ENCODE measurements at places on chromosomes 2 and 18.

GRCh38 chr2:119760237-119760955, 674 bp downstream of the PTPN4 start:
- DNase-seq: no peak

- DNase-seq: no peak
Measured at GRCh38 chr2:31214444-31214915, 2.8 kb downstream of the CAPN14 start.

DNA sequence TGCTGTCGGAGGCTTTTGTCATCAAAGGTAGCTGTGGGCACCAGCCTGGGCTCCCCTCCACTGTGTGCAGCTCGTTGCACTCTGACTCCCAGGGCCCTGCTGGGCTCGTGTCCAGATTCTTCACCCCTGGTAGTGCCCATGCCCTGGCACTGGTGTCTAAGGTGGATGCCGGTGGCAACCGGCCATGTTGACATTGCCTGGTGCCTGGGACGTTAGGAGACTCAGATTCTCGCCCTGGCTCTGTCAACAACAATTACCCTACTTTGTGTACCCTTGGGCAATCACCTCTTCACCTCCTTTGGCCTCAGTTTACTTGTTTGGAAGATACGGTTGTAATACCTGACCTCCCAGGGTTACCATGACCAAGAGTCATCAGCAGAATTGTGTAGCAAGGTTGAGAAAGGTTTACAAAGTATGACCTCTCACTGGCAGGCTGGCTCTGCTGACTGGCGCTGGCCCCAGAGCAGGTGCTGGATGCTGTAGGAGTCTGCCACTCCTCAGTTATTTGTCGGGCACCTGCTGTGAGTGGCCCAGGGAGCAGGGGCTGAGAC, 41.5 kb upstream of the MCFD2 start:
- no peak for DNase-seq

DNA sequence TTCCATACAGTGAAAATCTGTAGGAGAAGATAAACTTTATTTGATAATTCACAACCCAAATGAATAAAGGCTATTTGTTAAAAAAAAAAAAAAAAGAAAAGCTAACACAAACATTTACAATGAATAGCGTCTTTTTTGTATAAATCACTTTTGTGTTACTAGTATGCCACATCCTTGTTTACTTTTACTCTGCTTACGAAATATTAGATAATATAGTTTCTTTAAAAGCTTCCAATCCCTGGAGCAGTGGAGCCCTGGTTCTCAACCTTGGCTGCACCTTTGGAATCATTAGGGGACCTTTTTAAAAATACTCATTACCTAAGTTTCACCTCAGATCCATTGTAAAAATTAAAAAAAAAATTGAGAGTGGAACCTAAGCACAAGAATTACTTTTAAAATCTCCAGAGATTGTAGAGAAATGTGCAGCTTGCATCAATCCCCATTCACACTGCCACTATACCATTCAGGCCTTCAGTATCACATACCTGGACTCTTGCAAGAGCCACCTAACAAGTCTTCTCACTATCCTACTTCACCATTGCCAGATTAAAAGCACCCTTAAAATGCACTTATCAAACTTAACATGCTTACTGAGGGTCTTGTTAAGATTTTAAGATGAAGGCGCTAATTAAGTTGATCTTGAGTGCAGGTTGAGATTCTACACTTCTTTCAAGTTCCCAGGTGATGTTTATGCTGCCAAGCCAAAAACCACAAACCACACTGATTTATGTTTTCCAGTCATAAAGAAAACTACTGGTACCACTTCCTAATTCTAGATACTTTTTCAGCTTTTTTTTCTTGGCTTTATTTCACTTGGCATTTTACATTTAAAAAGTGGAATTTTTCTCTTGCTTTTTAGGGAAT, 59.7 kb upstream of the ZC3H15 start:
- DNase-seq: no peak

GRCh38 chr2:227891673-227892072, 20.2 kb downstream of the DAW1 start:
- no peak for DNase-seq

DNA sequence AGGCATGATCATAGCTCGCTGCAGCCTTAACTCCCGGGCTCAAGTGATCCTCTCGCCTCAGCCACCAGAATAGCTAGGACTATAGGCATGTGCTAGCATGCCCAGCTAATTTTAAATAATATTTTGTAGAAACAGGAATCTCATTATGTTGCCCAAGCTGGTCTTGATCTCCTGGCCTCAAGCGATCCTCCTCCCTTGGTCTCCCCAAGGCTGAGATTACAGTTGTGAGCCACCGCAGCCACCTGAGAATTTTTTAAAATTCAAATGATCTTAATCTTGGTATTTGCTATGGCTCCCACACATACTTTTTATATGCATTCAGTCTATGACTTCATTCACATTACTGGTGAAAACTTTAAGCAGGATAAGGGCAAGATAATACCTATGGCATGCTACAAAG, 13.1 kb downstream of the KRCC1 start:
- no peak for DNase-seq

GRCh38 chr2:62894966-62895631, 155.5 kb upstream of the OTX1 start:
- no peak for DNase-seq

GRCh38 chr2:168314236-168314635, 66.8 kb upstream of the STK39 start:
- no peak for DNase-seq

GRCh38 chr2:69734035-69734611, 7.8 kb upstream of the ANXA4 start:
- no peak for DNase-seq

GRCh38 chr2:222445227-222445626, 20.9 kb downstream of the SGPP2 start:
- DNase-seq: no peak

DNA sequence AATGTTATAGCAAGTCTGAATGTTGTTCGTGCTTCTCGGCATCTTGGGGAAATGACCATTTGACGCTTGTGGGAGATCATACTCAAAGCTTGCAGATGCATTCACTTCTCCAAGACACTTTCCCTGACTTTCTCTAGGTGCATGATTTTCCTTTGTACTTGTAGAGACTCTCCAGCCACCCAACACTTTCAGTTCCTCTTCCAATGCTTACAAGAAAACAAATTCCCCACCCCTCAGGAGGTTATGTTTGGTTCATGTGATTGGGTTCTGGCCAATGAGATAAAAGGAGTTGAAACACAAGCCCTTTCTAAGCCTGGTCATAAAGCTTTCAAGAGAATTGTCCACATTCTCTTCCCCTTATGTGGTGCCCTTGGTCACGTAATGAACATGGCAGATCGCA, 156.3 kb downstream of the EPHA4 start:
- DNase-seq: no peak

GRCh38 chr2:208189810-208190503, at the start of gene C2orf80:
C2orf80 (minus strand) TSS chr2:208190030; CDS start chr2:208186986, 3,044 bp downstream.
- DNase-seq: no peak

GRCh38 chr2:216694082-216694825, 1.1 kb downstream of the IGFBP5 start:
- peak; percentile 55 for DNase-seq

GRCh38 chr2:20220806-20221554, 4.0 kb downstream of the SDC1 start:
- DNase-seq: no peak

- DNase-seq: no peak
Measured at GRCh38 chr2:23491591-23492336, 106.8 kb downstream of the KLHL29 start.

- no peak for DNase-seq
Measured at GRCh38 chr2:7411691-7412090, 494.5 kb downstream of the RNF144A start.

- DNase-seq: no peak
Measured at GRCh38 chr2:10243926-10244270, 58.8 kb upstream of the HPCAL1 start.

DNA sequence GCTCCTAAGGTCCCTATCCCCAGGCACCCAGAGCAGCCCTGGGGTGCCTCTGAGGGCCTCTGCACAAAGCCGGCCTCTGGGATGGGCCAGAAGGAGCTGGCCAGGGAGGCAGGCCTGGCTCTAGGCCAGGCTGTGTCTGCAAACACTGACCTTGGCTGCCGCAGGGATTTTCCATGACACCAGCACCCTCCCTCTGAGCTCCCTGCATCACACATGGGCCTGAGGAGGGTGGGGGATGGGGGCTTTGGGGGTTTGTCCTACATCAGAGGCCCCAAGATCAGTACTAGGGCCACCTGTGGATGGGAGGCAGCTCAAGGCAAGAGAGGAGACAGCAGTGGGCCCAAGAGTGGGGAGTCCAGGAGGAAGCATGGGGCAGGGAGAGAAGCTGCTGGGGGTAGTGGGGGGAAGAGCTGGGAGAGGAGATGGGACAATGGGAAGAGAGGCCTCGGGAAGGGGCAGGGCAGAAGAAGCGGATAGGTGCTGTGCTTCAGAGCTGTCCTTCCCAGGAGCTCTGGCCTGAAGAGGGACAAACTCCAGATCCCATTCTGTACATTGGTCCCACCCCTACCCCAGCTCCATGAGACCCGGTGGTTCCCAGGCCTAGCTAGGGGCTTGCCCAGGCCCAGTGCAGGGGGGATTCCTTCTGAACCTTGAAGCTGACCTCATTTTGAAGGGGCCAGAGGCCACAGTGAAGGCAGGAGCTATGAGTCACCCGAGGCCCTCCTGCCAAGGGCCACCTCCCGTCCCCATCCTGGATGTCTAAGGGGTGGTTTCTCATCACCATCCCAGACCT, 28.0 kb downstream of the KCNK3 start:
- peak; percentile 13 for DNase-seq

DNA sequence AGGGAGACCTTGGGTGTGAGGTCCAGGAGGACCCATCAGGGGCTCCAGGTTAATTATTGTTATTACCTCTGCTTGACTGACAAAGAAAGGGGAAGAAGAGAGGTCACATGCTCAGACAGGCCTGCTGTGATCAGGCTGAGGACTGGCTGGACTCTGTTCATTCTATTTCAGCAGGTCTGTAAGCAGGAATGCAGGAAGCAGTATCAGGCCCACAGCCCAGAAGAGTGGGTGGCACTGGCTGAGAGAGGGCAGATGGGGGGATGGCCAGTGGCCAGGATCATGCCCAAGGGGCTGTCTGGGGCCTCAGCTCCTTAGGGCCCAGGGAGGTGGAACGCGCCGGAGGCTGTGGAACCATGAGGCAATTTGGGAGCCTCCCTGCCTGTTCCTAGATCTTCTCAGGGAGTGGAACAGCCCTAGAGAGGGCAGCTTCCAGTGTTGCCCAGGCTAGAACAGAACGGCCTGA, 43.7 kb upstream of the ZBTB7C start:
- DNase-seq: no peak

DNA sequence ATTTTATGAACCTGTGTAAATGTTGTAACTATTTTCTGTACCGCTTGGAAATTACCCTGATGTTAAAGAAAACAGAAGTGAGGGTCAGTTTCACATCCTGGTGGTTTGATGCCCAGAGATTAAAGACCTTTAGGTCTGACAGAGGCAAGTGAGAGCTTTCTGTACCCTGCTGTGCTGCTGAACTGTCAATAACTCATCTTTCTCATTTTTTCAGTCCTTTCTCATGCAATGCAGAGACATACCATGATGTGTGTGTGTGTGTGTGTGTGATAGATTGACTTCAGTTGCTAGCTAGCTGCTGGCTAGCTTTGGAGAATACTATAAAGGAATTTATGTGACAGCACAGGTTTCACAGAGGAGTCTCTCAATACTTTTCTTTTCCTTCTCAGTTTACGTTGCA, 2025.6 kb upstream of the LRRTM1 start:
- no peak for DNase-seq

DNA sequence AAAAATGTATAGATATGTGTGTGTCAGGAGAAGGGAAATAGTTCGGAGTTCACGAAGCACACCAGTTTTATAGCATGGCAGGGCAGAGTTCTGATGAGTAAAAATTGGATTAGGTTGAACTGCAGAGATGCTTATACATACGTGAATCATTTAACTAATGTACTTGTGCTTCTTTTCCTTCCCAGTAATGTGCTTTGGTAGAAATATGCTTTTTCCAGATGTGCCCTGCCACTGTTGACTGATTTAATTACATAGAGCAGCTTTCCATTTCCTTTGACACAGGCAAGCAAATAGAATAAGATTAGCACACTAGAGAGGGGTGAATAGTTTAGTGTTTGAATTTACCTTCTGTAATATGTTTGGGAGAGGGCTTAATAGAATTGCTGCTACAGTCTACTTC, 28.9 kb upstream of the ARMC9 start:
- DNase-seq: no peak

- DNase-seq: no peak
Measured at GRCh38 chr2:45173513-45173912, 164.3 kb upstream of the SIX2 start.

DNA sequence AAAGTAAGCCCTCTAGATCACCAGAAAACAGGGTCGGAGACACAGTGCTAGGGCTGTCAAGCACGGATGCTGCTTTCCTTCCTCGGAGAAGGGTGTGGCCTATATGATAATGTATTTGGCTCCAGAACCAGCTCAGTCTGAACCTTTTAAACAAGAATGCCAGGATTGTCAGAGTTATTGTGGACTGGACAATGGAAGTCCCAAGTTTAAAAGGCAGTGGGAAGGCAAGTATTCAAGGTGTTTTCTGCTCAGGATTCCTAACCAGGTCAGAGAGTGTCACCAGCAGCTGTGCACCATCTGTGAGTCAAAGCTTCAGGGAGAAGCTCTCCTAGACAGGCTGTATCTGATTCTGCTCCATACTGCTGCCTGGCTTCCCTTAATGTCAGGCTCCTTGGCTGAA, 94.8 kb downstream of the SPOPL start:
- DNase-seq: no peak

GRCh38 chr2:38146907-38147307, 71.0 kb upstream of the CYP1B1 start:
- no peak for DNase-seq

DNA sequence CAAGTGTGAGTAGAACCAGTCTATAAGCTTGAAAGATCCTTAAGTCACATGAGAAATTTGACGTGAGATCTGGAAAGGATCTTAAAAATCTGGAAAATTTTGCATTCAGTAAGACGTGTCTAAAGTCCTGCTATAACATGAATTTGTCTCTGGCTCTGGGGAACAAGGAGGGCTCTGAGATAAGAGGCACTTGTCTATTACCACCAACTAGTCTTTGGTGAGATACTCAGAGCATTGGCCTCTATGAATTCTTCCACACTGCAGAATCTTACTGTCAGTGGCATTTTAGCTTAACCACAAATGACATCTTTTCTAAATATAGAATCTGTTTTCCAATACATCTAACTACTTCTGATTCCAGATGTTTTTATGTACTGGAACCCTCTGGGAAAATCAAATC, 1504.5 kb downstream of the DPP10 start:
- DNase-seq: no peak

GRCh38 chr2:199070322-199070949, 387.3 kb downstream of the SATB2 start:
- DNase-seq: no peak

GRCh38 chr2:7119132-7119835, 202.1 kb downstream of the RNF144A start:
- no peak for DNase-seq

DNA sequence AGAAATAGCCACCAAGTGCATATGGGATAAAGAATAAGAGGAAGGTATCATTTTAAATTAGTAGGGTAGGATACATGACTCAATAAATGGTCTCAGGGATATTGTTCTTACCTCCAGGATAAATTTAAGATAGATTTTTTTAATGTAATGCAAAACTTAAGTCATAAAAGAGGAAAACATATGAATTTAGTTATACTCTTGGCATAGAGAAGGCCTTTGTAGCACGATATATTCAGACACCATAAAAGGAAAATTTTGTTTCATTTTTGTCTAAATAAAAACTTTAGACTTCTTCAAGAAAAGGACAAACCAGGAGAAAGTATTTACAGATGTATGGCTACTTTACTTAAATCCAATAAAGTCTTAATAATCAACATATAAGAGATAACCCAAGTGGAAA, 78.5 kb upstream of the CAB39 start:
- DNase-seq: no peak
